Suppressor macrophage treated with lipopolysaccharide for 1 hour (primary cell): ENCODE measurements at places on chromosomes 13 and 19.

DNA sequence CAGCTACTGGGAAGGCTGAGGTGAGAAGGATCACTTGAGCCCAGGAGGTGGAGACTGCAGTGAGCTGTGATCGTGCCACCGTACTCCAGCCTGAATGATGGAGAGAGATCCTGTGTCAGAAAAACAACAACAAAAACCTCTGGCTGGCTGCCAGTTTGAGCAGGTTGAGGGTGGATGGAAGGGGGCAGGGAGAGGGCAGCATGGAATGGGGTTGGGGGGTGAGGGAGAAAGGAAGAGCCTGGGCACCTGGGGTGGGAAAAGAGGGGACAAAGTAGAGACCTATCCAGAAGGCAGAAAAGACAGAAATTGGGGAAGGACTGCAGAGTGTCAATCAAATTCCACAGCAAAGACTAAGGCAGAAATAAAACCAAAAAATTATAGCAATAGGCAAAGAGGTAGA, 4.7 kb downstream of the SLC1A5 start:
- no peak for DNase-seq

GRCh38 chr13:97228850-97229521, 6.9 kb downstream of the MBNL2 start:
- no peak for DNase-seq

GRCh38 chr13:83153848-83154247, 728.4 kb downstream of the SLITRK1 start:
- no peak for DNase-seq

GRCh38 chr19:58001895-58002369, 688 bp downstream of the ZNF606 start:
- no peak for DNase-seq

DNA sequence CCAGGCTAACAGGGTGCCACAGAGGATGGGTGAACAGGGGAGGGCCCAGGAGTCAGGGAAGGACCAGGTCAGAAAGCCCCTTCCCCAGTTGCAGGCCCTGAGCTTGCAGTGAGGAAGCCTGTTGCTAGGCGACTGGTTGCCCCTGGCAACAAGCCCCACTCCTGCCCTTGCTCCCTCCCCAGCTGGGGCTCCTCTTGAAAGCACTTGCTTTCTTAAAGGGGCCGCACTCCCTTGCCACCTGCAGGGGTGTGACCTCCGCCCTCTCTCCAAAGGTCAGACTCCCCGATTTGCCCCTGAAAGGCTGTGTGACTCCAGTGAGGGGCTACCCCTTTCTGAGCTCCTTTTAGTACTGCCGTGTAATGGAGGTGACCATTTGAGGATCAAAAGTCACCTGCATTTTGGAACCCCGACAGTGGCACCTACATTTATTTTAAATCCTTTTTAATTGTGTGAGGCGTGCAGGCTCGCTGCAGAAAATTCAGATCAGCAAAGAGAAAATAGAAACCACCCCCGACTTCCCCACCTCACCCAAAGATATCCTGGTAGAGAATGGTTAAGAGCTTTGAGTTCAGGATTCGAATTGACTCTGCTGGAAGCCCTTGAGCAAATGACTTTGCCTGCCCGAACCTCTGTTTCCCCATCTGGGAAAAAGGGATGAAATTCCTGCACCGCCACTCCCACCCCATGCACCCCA, 4.8 kb downstream of the FCHO1 start:
- DNase-seq = no peak

GRCh38 chr13:25478186-25478585, 106.4 kb downstream of the ATP8A2 start:
- no peak for DNase-seq

DNA sequence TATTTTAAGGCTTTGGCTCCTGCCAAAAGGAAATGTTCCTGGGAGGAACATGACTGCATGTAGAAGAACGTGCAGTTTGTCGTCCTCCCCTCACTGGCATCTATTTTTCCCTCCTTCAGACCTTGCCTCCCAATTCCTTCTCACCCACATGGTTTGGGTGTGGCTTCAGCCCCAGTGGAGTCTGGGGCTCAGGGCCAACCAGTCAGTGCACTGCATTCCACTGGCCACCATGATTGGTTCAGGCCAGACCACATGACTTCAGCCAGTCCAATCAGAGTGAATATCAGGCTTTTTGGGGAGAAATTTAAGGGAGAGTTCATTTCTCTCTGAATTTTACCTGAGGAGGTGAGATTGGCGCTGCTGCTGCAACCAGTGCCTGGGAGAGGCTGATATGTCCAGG, 171.6 kb downstream of the ZIC5 start:
- no peak for DNase-seq

DNA sequence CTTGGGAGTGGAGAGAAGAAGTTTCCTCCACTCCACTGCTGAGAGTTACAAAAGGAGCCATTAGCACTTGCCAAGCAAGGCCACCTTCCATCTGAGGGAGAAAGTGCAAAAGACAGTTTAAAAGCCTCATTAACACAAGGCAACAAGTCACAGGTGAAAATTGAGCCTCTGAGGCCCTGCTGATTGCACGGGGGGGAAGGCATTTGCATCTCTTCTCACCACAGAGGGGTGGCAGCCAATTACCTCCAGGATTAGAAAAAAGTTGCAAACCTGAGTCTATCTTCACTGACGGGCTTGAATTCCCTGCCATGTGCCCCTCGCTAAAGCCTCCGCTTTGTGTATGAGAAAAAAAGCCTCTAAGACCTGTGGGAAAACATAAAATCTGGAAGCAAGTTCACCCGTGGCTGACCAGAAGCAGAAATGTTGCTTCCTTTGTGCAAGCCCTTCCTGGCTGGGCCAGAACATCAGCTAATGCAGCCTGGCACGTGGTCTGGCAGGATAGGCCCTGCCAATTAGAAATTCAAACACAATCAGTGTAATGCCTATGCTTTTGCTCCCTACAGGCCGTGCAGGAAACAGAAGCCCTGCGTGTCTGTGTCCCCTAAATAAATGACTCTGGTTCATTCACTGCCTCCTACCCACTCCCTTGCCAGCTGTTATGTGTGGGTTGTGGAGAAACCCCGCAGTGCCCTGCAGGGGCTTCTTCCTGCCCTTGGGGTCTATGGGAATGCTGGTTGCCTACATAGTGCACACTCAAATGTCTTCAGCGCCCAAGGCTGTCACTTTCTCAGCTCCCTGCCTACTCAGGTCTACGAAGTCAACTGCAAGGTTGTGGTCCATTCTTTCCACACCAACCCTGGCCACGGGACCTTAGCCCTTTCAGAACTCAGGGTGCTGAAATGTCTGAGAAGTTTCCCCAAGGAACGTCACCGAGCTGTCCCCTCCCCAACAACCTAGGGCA, 150.2 kb downstream of the UQCRFS1 start:
- no peak for DNase-seq
